ENCODE measurements at places on chromosomes 3 and 15.

- DNase-seq: no peak
Measured at GRCh38 chr3:4460334-4460733, 6.7 kb downstream of the SUMF1 start.

- DNase-seq: no peak
Measured at GRCh38 chr3:135690664-135691063, 274.9 kb upstream of the PPP2R3A start.

DNA sequence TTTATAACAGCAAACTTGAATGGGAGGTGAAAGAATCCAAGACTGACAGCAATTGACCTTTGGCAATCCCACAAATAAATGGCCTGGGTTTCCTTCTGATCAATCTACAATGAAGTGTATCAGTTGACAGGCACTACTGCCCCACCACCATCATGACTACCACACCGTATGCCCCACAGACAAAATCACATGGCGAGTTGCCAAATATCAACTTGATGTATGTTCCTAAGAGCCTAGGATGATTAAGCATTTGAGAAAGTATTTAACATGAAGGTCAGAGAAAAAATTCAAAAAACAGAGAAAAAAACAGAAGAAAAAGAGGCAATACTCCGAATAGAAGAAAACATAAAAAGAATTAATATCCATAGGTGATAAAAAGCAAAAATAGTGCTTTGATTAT, 215.9 kb upstream of the STAC start:
- no peak for DNase-seq

GRCh38 chr3:9408061-9408460, 10.6 kb downstream of the SETD5 start:
- no peak for DNase-seq

- no peak for DNase-seq
Measured at GRCh38 chr15:66947471-66947870, 117.9 kb upstream of the SMAD3 start.
